ENCODE measurements at places on chromosomes 5 and 9.

DNA sequence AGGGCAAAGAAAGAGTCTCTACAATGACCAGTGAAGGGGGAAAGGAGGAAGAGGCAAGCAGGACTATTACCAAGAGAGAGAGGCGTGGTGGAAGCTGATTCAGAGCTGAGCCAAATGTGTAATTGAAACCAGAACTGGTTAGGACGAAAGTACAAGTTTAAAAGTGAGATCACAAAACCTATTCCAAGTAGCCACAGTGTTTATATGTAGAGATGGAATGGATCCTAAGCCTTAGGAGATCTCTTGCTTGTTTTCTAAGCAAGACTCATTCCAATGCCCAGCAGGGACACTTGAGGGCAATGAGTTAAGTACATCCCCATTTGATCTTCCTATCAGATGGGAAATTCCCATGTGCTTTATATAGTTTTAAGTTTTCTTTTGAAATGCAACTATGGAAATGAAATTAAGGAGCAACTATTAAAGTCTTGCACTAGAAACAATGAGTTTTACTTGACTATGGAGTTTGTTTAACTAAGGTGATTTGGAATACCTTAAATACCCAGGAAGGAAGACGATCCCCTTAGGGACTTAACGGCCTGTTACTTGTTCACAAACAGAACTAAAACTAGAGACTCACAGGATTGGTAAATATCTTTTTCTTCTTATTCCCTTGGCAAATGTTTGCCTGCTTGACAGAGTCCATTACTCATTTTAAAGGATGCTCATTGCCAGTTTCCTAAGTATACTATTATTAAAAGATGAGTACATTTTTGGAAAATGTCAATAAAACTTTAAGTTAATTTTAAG is 51.1 kb upstream of the SNX2 start:
- no peak for DNase-seq

GRCh38 chr9:73951147-73951546 is 546.0 kb upstream of the RORB start:
- no peak for DNase-seq

DNA sequence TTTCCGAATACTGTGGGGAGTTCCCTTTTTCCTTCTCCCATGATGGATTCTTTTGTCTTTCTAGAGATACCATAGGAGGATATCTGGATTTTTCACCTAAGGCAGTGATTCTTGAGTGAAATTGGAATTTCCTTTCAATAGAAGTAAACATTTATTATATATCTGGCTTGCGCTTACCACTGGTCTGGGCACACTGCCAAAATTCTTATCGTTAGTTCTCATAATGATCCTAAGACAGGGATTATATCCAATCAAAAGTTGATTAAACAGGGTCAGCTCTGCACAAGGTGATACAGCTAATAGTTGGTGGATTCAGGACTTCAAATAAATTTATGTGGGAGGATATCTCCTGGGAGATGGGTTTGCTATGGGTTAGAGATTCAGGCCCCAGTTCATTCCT is 9.6 kb downstream of the TLE4 start:
- DNase-seq, result no peak

- peak; percentile 18 for DNase-seq
Measured at GRCh38 chr5:81513982-81514381, 120.0 kb upstream of the ACOT12 start.

DNA sequence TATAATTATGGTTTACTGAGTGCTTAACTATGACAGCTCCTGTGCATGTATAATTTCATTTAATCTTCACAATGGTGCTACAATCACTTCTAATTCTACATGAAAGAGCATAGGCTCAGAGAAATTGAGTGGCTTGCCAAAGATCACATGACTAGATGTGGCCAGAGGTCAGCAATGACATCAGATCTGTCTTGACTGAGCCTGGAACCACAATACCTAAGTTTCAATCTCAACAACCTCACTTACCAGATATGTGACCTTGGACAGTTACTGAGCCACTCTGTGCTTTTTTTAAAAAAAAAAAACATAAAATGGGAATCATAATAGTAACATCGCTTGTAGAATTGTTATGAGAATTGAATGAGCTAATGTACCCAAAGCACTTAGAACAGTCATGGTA is 130.7 kb downstream of the TRIM32 start:
- DNase-seq, result no peak

- no peak for DNase-seq
Measured at GRCh38 chr5:111252799-111253545, 28.8 kb downstream of the CAMK4 start.

GRCh38 chr5:159156426-159157238 is 52.7 kb downstream of the RNF145 start:
- DNase-seq, result peak; percentile 71

DNA sequence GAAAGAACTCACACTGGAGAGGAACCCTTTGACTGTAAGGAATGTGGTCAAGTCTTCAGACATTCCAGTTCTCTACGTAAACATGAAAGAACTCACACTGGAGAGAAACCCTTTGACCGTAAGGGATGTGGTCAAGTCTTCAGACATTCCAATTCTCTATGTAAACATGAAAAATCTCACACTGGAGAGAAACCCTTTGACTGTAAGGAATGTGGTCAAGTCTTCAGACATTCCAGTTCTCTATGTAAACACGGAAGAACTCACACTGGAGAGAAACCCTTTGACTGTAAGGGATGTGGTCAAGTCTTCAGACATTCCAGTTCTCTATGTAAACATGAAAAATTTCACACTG is 32.6 kb downstream of the MAPK9 start:
- DNase-seq, result no peak

GRCh38 chr5:145944328-145944727 is 8.0 kb downstream of the SH3RF2 start:
- DNase-seq, result no peak

DNA sequence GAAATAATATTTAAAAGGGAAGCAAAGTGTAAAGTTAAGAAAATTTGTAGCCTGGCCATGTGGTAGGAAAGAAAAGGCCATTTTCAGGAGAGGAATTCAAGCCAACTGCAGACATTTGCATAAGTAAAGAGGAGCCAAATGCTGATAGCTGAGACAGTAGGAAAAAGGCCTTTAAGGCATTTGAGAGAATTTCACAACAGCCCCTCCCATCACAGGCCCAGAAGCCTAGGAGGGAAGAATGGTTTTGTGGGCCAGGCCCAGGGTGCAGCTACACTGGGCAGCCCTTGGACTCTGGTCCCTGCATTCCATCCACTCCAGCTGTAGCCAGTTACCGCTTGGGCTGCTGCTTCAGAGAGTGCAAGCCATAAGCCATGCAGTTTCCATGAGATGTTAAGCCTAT is 1556.8 kb downstream of the EFNA5 start:
- DNase-seq, result no peak
